Uterine smooth muscle cell (primary cell): ENCODE measurements at places on chromosomes 5 and 9. TPM values are rescaled to one million over a fixed set of nuclear protein-coding genes. Genes with fewer than 3 reads are reported as not detected.

The CTXN3 gene
- not detected in 2 replicates for total RNA-seq

The NPR2 gene
- total RNA-seq, result 27.6 and 32.1 TPM in 2 replicates

The ZNF883 gene
- 1.2 and 2.2 TPM in 2 replicates for total RNA-seq

The SPATA9 gene
- total RNA-seq, result 0.22 and 0.25 TPM in 2 replicates

The ADAMTSL1 gene
- total RNA-seq, result 60.6 and 82.0 TPM in 2 replicates

The TSSK1B gene
- 0.11 and 0.12 TPM in 2 replicates for total RNA-seq

The TRPM3 gene
- total RNA-seq, result 0.77 and 1.4 TPM in 2 replicates

The GLIPR2 gene
- 70.2 and 83.1 TPM in 2 replicates for total RNA-seq
